ENCODE measurements at places on chromosomes 2 and 18.

DNA sequence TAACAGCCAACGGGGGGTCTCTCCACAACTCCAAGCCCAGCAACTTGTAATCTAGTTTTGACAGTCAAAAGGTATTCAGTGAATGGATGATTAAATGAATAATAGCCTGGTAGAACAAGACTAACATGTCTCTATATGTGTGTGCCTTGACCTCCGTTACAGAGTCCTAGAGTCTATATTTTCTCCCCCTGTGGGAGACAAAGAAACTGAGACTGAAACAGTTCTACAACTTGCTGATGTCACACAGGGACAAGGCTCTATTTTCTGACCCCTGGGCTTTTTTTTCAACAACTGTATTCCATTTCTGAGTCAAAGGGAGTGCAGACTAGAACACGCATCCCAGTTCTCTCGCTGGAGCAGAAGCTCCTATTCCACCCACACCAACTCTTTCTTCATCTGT, 223.6 kb upstream of the AGAP1 start:
- no peak for DNase-seq

- DNase-seq: no peak
These were observed 748.9 kb downstream of the LRP1B start for GRCh38 chr2:141381946-141382345.

- DNase-seq: no peak
These were observed 205.5 kb downstream of the TGIF1 start for GRCh38 chr18:3655254-3656050.

DNA sequence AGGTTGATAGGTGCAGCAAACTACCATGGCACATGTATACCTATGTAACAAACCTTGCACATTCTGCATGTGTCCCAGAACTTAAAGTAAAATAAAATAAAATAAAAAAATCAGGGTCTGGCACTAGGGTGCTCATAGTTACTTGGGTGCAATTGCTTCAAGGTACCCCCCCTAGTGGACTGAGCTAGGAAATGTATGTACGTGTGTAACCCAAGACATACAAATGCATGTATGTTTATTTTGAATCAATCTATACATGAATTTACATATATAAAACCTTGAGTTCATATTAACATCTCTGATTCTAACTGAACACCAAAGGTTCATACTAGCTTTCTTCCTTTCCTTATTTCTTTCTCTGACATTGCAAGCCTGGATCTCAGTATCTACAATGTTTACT, 51.5 kb downstream of the USP37 start:
- no peak for DNase-seq

- no peak for DNase-seq
These were observed 2.0 kb downstream of the IGFBP2 start for GRCh38 chr2:216635171-216635570.

GRCh38 chr18:35525795-35526494, 28.2 kb upstream of the INO80C start:
- DNase-seq: no peak

DNA sequence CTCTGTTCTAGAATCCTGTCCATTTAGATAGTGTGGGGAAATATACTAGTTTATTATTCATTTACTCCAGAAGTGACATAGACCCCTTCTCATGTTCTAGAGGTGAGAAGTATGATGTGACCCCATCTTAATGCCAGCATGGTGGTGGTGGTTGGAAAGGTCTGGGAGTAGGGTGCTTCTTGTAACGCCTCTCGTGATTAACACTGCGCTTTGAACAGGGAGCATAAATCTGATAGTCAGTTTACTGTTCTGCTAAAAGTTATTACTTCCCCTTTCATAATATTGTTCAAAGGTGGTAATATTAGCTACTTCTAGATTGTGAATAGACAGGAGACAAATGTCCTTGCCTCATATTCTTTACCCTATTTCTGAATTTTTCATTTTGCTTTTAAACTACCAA, 35.6 kb downstream of the EHBP1 start:
- DNase-seq: no peak

DNA sequence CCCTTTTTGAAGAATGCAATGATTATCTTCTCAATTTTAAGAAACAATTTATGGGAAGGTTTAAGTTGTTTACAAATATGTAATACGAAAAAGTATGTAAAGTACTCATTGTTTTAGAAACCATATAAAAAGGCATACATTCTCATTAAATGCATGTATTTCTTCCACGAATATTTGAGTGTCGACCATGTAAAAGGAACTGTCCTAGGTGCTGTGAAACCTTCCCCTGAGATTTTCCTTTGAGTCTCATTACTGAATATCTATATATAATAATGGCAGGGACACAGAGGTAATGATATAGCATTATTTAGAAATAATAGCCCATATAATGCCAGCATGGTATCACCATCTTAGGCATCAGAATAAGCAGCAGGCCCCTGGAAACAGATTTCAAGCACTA, 239.3 kb downstream of the ERBB4 start:
- DNase-seq: no peak

- DNase-seq: peak; percentile 33
These were observed 90.9 kb downstream of the CAPN13 start for GRCh38 chr2:30716123-30716900.

GRCh38 chr2:235636546-235636945, 142.7 kb downstream of the AGAP1 start:
- no peak for DNase-seq

- no peak for DNase-seq
These were observed 8.2 kb downstream of the TWIST2 start for GRCh38 chr2:238855891-238856580.

- no peak for DNase-seq
These were observed 64.5 kb upstream of the GPR45 start for GRCh38 chr2:105177008-105177407.
